Foreskin fibroblast (primary cell): ENCODE measurements at places on chromosomes 3 and 15.

GRCh38 chr15:89192766-89193165 lies 28.6 kb downstream of the RLBP1 start:
- DNase-seq: no peak

GRCh38 chr3:50230104-50230793 lies 5.8 kb upstream of the GNAI2 start:
- DNase-seq: no peak

DNA sequence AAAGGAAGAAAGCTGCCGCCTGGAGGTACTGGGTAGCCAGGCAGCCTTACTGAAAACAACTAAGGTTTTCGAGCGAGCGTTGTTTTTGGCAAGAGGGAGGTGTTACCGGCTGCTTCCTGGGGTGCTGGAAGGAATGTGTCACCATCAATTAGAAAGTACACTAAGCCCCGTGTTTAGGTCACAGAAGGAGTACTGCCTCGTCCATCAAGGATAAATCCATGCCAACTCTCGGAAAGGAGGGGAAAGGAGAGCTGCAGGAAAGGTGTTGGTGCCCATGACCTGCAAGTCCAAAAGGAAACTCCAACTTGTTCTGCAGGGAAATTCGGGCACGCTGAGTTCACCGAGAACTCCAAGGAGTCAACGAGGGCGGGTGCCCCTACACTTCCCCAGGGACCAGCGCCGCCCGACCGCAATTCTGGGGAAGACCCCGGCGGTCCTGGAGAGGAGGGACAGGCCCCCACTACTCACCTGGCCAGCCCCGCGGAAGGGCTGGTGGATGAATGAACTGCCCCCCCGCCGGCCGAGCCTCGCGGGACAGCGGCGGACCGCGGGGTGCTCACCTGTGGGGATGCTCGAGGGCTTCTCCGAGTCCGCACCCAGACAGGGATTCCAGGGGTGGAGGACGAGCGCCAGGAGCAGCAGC lies 542 bp downstream of the PLOD2 start:
- peak; percentile 71 for DNase-seq

- DNase-seq: no peak
Observed at GRCh38 chr3:126202276-126202675, 21.9 kb upstream of the ALDH1L1 start.

DNA sequence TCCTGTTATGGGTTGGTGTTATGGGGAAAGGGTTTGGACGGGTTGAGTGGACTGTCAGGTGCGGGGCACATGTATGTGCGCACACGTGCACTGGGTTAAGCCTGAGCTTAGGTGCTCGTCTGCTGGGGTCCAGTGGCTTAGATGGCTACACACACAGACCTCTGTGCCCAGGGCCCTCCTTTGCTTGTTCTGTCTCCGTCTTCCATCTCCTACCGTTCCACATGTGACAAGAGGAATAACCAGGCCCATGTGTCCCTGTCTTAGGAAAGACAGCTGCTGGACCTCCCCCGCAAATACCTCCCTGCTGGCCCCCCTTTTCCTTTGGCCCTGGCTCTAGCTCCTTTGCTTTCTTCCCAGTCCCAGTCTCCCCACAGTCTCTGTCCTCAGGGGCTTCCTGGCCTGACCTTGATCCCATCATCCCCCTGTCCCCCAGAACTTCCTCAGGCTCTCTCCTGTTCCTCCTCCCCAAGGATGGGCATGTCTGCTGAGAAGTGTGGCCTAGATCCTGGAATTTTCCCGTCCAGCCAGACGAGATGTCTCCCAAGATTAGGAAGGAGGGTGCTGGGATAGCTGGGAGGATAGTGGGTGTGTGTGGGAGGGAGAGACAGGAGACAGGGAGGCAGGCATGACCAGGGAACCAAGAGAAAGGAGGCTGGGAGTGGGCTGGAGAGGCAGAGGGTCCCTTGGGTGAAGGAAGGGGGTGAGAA lies 797 bp upstream of the THPO start:
- no peak for DNase-seq

DNA sequence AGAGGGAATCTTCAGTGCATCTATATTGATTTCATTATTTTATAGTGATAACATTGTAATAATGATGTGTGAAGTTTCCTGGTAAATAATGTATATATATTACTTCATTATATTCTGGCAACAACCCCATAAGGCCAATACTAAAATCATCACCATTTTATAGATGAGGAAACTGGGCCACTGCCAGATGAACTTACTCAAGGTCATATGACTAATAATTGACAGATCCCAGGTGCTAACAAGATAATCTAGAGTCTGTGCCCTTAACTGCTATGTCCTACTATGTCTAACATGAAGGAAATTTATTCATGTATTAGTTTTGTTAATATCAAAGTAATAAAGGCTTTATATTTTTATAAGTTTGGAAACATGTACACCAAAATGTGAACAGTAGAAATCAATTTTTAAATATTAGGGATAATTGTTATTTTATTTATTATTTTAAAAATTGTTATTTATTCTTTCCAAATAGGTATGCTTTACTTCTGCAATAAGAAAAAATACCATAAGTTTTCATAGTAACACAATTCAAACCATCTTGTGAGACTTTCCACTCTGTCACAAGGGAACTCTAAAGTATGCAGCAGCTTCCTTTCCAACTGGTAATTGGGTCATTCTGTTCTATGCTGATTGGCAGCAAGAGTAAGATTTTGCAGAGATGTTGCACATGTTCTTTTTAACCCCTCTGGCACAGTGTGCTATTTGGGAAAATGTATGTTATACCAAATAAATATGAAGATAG lies 90.8 kb upstream of the CMC1 start:
- no peak for DNase-seq

GRCh38 chr3:138877226-138877625 lies 42.5 kb upstream of the PIK3CB start:
- no peak for DNase-seq

GRCh38 chr3:160027541-160028195 lies 39.0 kb downstream of the IL12A start:
- peak; percentile 70 for DNase-seq

- peak; percentile 91 for DNase-seq
Observed at GRCh38 chr15:66842710-66843441, 140.8 kb downstream of the SMAD6 start.

- DNase-seq: no peak
Observed at GRCh38 chr15:39837454-39837853, 54.8 kb upstream of the FSIP1 start.

GRCh38 chr15:81858586-81858985 lies 187.2 kb downstream of the MEX3B start:
- DNase-seq: no peak

GRCh38 chr3:104906001-104906639 lies 460.6 kb upstream of the ALCAM start:
- DNase-seq: no peak

DNA sequence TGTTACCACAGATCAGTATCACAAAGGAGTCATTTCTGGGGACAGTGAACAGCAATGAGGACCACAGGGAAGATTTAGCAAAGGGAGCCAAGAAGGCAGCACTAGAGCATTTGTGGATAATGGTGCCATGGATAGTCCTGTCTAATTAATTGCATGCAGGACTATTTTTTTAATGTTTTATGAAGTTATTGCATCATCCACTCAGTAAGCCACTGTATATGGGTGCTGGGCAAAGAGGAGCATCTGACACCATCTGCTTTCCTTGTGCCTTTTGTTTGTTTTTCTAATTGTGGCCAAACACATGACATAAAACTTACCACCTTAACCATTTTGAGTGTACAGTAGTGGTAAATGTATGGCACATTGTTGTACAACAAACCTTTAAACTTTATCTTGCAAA lies 301.1 kb upstream of the LRRFIP2 start:
- peak; percentile 36 for DNase-seq

DNA sequence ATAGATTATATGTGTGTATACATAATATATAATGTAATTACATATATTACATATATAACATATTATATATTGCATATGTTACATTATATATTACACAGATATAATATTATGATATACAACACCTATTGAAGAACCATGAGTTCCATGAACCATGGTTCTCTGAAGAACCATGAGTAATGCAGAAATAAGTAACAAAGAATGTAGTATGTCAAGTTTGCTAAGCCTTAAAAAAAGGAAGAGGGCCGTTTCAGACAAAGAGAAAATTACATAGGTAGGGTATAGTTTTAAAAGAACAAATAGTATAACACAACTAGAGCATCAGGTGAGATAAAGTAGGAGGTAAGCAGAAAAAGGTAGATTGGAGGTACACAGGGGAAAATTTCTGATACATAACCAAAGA lies 177.0 kb downstream of the FGF12 start:
- no peak for DNase-seq

DNA sequence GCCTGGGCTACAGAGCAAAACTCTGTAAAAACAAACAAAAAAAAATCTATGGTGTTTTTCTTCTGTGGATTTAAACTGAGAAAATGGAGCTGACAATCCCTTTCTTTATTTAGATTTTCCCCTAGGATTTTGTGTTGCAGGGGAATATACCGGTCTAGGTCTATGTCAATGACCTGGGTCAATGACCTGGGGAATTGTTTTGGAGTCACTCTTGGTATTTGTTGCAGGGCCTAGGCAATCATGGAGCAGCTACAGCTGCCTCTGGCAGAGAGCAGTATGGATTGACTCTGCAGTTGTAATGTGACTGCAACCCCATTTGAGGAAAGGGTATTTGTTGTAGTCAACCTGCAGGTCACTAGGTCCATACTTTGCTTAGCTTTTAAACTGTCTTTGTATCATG lies 37.6 kb upstream of the SLC7A14 start:
- no peak for DNase-seq

GRCh38 chr3:171783626-171784025 lies 26.7 kb downstream of the PLD1 start:
- no peak for DNase-seq

- no peak for DNase-seq
Observed at GRCh38 chr3:66354001-66354400, 133.2 kb downstream of the SLC25A26 start.

DNA sequence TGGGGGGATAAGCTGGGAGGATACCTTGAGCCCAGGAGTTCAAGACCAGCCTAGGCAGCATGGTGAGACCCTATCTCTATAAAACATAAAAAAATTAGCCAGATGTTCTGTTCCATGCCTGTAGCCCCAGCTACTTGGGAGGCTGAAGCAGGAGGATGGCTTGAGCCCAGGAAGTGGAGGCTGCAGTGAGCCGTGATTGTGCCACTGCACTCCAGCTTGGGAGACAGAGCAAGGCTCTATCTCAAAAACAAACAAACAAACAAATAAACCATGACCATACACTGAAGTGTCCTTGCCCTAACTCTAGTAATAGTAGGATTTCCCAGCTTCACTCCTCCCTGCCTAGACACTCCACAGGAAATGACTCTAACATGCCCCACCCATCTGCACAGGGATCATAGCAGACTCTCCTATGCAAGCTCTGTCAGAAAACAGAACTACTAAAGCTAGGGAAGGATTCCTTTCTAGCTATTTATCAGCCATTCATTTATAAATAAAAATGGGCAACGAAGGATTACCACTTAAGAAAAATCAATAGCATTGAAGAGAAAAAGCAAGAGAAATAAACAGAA lies 4.6 kb downstream of the ERICH6 start:
- peak; percentile 27 for DNase-seq

DNA sequence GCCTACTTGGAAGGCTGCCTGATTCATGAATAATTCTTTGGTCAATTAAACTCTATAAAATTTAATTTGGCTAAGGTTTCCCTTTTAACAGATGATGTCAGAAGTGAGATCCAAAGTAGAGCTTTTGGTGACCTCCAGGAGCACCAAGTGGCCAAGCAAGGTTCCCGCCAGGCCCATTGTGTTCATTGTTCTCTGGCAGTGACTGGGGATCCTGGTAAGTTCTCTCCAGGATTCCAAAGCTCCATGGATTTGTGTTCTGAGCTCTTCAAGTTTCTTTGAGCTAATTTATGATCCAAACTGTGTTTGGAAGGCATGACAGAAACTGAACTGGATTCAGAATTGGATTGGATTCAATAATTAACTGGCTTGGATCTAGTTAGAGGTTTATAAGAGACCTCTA lies 72.0 kb upstream of the ALDH1L1 start:
- no peak for DNase-seq

GRCh38 chr3:195198426-195199346 lies 72.3 kb downstream of the XXYLT1 start:
- DNase-seq: no peak

GRCh38 chr15:51816611-51817010 lies 12.8 kb upstream of the TMOD3 start:
- DNase-seq: no peak

DNA sequence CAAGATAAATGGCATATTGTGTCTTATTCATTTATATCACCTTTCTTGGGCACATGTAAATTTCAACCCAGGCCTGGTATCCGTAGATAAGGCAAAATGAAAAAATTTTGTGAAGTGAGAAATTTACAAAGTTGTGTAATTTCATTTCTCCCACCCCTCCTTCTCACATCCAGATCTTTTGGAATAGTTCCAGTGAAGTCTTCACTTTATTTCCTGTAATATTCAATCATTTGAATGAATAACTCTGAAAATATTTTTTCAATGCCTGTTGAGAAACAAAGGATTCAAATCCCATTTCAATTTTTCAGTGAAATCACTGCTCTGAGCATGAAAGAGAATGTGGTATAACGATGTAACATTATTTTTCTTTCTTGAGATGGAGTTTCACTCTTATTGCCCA lies 53.4 kb downstream of the BTLA start:
- DNase-seq: no peak

DNA sequence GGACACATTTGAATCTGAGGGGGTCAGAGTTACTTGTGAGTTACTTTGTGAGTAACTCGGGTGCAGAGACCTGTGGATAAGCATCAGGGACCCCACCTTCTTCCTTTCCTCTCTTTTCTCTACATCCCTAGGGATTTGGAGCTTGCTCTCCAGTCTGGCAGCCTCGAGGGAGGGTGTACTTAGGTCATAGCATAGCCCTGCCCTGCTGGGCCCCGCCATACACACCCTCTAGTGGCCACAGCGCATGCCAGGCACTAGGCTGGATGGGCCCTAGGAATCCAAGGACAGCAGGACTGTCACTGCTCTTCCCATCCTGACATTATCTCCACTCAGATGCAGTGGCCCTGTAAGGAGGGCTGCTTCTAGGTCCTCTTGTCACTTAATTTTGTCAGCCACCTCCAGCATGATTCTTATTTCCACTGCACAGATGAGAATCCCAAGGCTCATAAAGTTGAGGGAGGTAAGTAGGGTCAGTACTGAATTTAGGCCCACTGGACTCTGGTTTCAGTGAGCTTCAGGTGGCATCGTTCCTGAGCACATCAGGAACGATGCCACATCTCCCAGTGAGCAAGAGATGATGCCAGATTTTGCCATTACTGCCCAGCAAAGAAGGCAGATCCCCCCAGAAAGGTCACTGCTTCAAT lies 3.6 kb upstream of the SMAD6 start:
- peak; percentile 89 for DNase-seq

DNA sequence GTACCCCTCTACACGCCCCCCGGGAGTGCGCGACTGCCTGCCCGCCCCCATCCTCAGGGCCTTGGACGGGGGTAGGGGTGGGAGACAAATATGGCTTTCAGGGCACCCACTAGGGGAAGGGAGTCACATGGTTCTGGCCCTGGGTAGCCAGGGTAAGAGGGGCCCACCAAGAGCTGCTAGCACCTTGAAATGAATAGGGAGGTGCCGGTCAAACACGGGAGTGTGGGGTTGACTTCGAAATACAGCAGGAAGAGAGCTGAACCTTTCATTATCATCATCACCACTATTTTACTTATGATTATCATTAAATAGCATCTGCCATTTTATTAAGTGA lies 489.1 kb downstream of the MAGI1 start:
- DNase-seq: no peak
